ENCODE measurements at places on chromosomes 13 and 19. TPM values are rescaled to one million over a fixed set of nuclear protein-coding genes. Genes with fewer than 3 reads are reported as not detected.

Gene DACT3
- total RNA-seq = 9.7 TPM

Gene GPR12
- not detected for total RNA-seq

Gene NLRP7
- total RNA-seq = not detected

Gene HSD17B14
- total RNA-seq = 14.6 TPM

Gene NDUFA11
- total RNA-seq = 238 TPM

Gene VSIG10L
- 0.49 TPM for total RNA-seq

Gene FAM216B
- total RNA-seq = not detected

Gene KEAP1
- 79.0 TPM for total RNA-seq

Gene SMIM44
- not detected for total RNA-seq

Gene APOE
- 2.3 TPM for total RNA-seq

Gene GFY
- total RNA-seq = not detected

Gene SLC1A6
- not detected for total RNA-seq

Gene ZNF792
- 5.2 TPM for total RNA-seq
